ENCODE measurements at places on chromosomes 7 and 10.
A peak's percentile ranks its signal among the peaks of the same experiment; 100 is the strongest.

GRCh38 chr10:1289591-1289990 lies 233.4 kb downstream of the WDR37 start:
- no peak for DNase-seq

DNA sequence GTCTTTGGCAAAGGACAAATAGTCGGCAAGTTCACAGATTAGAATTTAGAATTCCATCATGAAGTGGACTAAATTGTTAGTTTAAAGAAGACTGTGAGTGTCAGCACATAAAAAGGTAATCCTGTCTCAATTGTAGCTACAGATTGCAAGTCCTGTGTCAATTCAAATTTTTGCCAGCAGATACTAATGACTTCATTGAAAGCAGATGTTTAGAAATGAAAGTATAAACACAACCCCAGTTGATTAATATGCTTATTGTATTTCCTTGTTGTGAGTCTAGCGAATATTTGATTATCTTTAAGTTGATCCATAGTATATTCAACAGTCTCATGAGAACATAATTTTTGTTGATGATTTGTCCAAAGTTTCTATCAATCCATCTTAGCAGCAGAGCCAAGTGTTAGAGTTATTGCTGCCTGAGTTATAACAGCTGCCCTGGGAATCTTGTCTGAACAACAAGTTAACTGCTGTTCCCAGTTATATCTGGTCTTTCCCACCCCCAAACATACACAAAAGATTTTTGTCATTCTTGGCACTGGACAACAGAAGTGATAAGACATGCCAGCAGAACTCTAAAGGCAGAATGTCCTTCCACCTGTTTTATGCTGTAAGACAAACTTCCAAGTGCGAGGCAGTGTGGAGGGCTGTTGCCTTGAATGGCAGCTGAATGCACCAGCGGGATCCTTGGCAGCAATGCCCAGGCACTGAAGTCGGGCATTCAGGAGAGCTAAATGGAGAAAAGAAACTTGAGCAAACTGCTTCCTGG lies 21.3 kb upstream of the HERPUD2 start:
- no peak for DNase-seq

DNA sequence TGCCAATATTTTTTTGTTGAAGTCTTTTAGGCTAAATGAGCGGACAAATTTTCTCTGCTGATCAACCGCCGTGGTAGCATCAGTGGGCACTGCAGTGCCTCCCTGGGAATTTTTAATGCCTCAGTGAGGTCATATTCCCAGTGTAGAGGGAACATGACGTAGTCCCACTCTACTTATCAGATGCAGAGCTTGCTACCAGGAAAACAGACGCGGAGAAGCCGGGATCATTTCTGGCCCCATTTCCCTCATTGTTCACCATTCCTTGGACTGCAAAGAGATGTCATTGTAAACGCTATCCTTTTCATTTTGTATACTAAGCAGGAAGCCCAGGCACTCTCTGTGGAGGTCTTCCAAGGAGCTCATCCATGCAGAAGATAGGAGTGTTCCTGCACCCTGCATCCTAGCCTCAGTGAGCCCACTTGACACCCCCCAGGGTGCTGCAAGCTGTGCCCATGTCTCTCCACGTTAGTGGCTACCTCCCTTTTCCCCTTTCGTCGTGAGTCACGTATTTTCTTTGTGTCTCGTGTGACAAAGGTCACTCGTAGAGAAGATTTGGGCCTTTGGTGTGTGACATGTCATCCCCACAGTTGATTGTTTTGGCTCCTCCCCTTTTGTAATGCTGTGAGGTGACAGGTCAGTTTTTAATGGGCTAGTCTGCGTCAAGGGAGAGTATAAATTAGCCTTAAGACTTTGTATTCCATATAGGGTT lies 145.5 kb downstream of the TCF7L2 start:
- DNase-seq = no peak

GRCh38 chr7:69638674-69639073 lies 40.4 kb downstream of the AUTS2 start:
- no peak for DNase-seq

- no peak for DNase-seq
These were observed 124.5 kb downstream of the SLC16A9 start for GRCh38 chr10:59585046-59585700.

DNA sequence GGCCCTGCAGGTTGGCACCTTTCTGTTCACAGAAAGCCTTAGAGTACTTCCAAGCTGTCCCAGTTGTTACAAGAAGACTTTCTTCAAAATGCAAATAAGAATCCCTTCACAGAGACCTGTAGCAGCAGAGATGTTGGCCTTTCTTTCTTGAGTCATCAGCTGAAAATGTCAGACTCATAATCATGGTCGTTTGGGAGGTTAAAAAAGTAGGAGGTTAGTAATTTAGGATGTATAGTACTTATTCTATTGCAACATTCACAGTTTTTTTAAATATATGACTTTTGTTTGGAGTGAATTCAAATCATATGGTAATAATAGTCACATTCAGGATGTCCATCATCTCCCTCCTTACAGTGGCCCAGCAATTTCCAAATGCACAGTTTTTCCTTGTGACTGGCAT lies 223.9 kb upstream of the GLI3 start:
- DNase-seq = no peak

DNA sequence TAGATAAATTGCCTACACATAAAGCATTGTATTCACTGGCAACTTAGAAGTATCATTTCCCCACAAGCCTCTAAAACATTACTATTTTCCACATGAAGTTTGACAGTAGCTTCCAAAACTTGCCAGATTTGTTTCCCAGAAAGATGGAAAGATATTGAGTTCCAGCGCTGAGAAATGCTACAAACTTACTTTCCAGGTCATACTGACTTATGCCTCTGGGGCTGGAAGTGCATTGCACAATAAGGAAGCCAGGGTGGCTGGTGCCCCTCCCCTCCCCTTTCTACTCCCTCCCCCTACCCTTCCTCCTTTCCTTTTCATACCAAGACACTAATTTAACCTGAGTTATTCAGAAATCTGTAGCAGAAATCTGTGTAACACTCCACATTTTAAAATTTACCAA lies 212.6 kb downstream of the WDR37 start:
- DNase-seq = no peak

DNA sequence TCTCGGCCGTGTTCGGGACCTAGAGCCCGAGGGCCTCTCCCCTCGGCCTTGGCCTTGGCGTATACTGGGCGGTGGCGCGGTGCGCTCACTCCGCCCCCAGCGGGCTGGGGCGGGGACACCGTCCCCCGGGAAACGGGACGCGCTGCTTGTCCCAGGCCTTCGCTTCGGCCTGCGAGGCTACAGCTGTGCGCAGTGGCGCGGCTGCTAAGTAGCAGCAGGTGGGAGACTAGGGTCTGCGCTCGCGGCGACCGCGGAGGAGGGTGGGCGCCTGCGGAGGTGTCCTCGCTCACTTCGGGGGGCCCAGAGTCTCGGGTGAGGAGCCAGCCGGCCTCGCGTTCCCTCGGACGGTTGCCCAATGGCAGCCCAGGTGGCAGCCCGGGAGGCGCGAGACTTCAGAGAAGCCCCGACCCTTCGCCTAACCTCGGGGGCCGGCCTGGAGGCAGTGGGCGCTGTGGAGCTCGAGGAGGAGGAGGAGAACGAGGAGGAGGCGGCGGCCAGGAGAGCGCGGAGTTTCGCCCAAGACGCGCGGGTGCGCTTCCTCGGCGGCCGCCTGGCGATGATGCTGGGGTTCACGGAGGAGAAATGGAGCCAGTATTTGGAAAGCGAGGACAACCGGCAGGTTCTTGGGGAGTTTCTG lies at the start of gene DNAH11:
Gene DNAH11 (plus strand): TSS at position 149 of the 637 bp plus-strand sequence. CDS start 207 bp downstream, at position 356.
- DNase-seq = peak; percentile 23

DNA sequence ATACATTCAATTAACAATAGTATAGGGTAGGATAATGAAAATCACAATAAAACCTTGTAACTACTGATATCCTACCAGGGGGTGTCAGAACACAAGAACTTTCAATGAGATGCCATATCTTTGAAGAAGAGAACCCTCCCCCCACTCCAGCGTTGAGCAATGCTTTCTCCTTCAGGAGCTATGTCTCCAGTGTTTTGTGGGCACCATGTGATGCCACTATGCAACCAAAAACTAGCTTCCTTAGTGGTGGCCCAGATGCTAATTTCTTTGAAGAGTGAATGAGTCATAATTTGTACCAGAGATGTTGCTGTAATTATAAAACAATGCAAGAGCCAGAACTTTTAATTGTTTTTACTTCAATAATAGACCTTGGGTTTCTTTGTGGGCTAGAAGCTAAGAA lies 76.0 kb upstream of the ADO start:
- DNase-seq = no peak

- no peak for DNase-seq
These were observed 3.5 kb downstream of the DENND11 start for GRCh38 chr7:141698247-141699015.

GRCh38 chr7:139339025-139339424 lies 2.1 kb upstream of the FMC1 start:
- DNase-seq = no peak

GRCh38 chr10:58644311-58644710 lies 131.6 kb downstream of the BICC1 start:
- DNase-seq = no peak

DNA sequence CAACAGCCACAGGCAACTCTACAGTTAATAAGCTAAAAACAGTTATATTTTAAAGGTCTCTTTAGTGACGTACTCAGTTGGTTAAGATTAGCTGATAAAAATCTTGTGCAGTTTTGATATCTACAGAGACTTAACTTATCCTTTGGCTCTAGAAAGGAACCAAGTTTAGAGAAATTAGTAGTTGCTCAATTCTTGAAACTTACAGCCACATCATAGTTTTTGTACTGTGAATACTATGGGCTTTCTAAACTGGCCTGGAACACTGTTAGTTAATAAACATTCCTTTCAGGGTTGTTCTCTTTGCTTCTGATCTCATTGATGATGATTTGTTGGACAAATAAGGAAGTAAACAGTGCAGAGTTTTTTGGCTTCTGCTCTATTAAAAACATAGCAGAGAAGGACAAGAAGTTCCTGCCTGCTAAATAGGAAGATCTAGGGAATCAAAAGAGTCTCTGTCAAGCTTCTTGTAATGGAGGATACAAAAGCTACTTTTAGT lies 73.1 kb downstream of the MKLN1 start:
- no peak for DNase-seq

DNA sequence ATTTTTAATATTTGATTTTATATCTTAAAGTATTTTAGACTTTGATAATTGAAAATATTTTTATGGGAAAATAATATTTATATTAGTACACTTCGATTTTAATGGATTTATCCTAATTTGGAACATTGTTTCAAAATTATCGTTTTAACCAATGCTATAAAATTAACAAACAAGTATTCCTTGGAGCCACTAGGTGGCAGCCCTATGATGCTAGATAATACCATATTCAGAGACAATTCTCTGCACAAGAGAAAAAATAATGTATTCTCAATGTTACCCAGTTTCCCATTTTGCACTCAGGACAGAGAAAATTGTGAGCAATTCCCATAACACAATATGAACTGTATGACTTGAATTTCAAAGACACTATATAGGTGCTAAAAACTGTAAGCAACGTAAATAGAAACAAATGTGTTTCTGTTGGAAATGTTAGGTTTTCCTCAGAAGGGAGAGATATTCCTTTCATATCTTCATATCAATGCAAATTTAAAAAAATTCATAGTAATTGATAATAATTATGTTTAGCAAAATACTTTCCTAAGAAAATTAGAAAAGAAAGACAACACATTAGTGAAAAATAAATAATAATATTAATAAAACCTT lies 237.8 kb downstream of the SEMA3E start:
- DNase-seq = no peak

GRCh38 chr10:119652361-119652730 lies 1.2 kb downstream of the BAG3 start:
- peak; percentile 68 for DNase-seq

DNA sequence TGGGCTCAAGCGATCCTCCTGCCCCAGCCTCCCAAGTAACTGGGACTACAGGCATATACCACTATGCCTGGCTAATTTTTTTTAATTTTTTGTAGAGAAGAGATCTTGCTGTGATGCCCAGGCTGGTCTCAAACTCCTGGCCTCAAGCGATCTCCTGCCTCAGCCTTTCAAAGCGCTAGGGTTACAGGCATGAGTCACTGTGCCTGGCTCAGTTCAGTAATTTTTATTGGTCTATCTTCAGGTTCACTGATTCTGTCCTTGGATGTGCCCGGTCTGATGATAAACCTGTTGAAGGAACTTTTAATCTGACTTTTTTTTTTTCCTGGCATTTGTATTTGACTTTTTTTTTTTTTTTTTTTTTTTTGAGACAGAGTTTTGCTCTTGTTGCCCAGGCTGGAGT lies 40.1 kb upstream of the STRIP2 start:
- DNase-seq = no peak
